ELR (cell line): ENCODE measurements at places on chromosomes 3 and 15.

DNA sequence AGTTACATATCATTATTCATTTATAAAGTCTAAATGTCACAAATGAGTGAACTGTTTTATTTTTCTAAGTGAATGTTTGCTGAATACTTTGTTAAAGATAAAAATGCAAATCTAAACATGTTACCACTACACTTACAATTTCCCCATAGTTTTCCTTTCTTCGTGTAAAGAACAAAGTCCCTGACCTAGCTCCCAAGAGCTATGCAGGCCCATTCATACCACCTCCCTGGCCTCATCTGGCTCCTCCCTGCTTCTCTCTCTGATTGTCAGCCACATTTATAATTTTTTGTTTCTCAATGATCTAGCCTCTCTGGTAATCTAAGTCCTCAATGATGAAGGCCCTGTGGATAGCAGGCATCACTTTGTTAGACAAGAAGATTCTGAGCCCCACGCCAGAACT lies 31.0 kb upstream of the OR5K4 start:
- no peak for DNase-seq

GRCh38 chr15:76010613-76011012 lies 1.6 kb downstream of the NRG4 start:
- no peak for DNase-seq

DNA sequence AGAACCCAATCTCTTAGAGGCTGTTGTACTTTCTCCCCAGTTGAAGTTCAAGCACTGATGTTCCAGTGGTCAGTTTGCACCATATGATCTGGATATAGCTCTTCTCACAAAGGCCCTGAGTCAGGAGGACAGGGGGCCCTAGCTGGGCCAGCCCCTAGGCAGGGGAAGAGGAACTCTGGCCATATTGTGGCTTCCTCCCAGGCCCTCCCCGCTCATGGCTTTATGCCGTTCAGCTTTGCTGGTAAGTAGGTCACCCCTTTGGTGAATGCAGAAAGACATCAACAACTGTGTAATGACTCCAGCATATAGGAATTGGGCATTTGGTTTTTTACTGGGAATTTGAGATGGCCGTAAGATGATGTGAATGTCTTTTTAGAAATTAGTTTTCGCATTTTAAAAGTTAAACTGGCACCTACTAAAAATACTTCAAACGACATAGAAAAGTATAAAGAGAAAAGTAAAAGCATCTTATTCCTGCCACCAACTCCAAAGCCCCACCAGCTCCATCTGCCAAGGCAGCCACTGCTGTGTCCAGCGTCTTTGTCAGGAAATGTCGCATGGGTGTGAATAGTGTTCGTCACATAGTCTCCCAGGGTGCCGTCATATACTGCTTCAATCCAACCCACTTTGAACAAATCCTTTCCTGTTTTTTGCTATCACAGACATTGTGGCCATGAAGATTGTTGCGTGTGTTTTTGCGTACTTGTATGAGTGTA lies 25.3 kb downstream of the CCR9 start:
- no peak for DNase-seq

GRCh38 chr3:25520926-25521559 lies 93.0 kb downstream of the RARB start:
- no peak for DNase-seq

DNA sequence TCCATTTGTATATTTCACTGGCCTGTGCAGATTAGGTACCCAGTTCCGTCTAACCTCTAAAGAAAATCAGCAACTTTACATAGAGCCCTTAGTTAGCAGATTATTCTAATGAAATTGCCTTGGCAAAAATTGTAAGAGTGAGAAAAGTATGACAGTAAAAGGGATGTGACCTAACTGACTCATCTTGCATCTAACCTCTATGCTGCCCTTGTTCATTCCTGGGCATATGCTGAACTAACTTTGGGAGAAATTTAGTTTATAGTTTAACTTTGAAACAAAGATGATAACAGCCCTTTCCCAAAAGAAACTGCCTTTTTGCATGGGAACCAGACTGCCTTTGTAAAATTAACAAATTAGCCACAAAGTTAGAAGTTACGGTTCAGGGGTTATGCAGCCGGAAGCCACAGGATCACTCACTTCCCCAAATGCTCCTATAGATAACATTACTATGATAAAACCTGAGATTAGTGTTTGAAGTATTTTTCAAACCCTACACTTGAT lies 839.8 kb upstream of the ALCAM start:
- no peak for DNase-seq

DNA sequence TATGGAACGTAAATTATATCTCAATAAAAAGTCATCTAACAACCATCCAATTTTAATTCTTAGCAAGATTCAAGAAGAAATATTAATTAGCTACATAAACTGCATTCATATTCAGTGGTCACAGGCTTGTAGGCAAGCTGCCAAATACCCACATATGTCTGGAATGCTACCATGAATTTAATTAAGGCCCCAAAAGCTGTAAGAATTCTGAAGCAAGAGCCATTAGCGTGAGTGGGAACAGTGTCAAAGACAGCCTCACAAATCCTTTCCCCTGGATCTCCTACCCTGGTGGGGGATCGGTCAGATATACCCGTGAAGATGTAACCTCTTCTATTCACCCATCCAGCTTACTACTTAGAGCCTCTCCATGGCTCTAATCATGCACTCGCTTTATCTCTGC lies 40.0 kb downstream of the ATG7 start:
- DNase-seq: no peak

GRCh38 chr15:84899750-84900149 lies 15.3 kb downstream of the SLC28A1 start:
- no peak for DNase-seq

- no peak for DNase-seq
These were observed 5.3 kb downstream of the SEMA7A start for GRCh38 chr15:74428442-74428787.

- no peak for DNase-seq
These were observed 44.6 kb downstream of the THBS1 start for GRCh38 chr15:39625451-39625850.

DNA sequence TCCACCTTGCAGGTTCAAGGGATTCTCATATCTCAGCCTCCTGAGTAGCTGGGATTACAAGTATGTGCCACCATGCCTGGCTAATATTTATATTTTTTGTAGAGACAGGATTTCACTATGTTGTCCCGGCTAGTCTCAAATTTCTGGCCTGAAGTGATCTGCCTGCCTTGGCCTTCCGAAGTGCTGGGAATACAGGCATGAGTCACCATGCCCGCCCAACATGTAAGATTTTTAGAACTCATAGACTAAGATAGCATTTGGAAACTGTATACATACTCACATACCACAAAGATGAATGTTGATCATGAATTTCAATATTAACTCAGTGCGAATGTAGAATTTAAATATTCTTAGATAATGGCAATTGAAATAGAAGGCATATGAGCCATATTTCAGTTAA lies 718.9 kb downstream of the NLGN1 start:
- peak; percentile 57 for DNase-seq

DNA sequence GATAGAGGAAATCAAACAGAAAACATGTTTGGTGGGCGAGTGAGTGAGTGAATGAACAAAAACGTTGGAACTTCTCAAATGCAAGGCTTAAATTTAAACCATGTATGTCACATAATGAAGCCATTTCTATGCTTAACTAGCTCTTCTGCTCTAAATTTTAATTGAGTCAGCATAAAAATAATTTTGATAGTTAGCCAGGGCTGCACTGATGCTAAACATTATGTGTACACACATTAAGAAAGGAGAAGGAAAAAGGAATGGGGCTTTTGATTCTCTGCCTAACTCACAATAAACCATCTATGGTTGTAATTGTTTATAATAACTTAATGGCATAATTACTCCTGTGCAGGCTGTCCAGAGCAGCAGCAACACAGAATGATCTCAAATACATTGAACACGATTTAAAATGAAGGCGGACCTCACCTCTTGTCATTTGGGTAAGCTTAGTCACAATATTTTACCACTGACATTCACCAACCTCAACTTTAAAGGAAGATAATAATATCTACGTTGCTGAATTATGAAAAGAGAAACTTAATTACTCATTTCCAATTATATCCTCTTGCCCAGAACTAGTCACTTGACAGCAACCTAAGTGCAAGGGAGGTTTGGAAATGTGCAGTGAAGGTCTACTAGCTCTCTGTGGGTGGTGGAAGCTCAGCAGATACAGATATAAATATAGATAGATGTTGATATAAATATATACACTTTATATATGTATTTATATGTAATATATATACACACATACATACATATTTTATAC lies 318.4 kb upstream of the TRIM42 start:
- no peak for DNase-seq

DNA sequence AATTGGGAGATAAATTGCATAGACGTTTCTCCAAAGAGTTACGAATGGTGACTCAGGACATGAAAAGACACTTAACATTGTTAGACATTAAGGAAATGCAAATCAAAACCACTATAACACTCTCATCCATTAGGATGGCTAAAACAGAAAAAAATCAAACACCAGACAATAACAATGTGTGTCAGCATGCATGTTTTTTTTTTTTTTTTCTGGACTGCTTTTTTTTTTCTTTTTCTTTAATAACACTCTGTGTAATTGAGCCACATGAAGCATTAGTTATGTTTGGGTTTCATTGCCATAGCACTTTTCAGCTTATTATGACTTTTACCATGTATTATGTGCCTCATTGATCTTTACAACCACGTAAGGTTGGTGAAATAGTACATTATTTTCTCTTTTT lies 95.0 kb downstream of the NFKBIZ start:
- peak; percentile 57 for DNase-seq

GRCh38 chr3:181805703-181806102 lies 94.0 kb downstream of the SOX2 start:
- no peak for DNase-seq

- no peak for DNase-seq
These were observed 134.1 kb downstream of the VPS8 start for GRCh38 chr3:184945886-184946625.

DNA sequence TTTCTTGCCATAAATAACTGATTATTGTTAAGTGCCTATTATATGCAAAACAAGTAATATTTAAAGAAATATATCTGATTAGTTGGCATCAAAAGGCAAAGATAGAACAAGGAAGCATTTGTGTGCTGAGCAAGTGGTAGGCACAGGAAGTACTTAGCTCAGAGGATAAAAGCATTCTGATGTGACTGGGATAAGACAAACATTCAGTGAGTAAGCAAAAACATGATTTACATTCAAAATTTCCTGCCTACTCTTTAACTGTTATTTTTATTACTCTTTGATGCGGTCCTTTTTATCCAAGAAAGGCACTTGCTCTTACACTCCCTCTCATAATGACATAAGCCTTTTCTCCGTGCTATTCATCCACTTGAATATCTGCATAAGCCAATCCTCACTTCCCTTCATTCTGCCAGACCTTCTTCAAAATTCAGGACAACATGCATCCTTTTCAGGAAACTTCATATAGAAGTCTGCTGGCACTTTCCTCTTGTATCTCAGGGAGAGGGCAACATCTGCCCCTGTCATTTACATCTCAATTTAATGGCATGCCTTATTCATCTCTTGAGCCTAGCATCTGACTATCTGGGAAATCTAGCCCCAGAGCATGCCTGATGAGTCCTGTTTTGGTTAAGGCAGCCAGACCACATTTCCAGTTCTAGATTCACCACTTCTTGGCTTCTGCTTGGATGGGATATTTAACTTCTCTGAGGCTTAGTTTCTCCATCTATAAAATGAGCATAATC lies 478.2 kb upstream of the ROBO2 start:
- peak; percentile 39 for DNase-seq
